Activated CD4-positive, alpha-beta T cell treated with anti-CD3 and anti-CD28 coated beads, Interleukin-2, amount 10 ng/mL, durations not matched to agents 7 days and 5 days (primary cell): ENCODE measurements at places on chromosomes 3 and 15. TPM values are rescaled to one million over a fixed set of nuclear protein-coding genes. Genes with fewer than 3 reads are reported as not detected.

DNA sequence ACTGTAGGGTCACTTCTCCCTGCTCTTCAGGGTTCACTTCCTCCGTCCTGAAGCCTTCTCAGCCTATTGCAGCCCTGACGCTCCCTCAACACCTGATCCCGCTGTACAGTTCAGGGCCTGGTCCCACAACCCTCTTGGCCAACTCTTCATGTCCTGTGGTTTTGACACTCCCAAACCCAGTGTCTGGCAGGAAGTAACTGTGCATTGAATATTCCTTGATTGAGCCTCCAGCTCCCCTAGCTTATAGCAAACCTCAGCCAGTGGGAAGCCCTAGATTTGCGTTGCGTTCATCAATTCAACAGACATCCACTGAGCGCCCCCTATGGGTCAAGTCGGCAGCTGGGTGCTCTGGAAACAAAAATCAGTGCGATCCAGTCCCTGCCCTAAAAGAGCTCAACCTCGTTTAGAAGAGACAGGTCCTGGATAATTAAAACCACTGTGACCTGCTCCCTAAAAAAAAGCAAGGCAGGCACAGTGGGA lies 13.5 kb downstream of the UBAP1L start:
- no peaks in the 10 kb centered on the region for H3K27me3 ChIP-seq
- H3K4me3 ChIP-seq, result no peak overlapping the region
- peaks cover 2% of the 10 kb centered on the region for H3K4me1 ChIP-seq
- peak overlapping the region; percentile 42 for H3K27ac ChIP-seq
- peak; percentile 63 for DNase-seq
- H3K36me3 ChIP-seq, result peaks cover 11% of the 10 kb centered on the region

DNA sequence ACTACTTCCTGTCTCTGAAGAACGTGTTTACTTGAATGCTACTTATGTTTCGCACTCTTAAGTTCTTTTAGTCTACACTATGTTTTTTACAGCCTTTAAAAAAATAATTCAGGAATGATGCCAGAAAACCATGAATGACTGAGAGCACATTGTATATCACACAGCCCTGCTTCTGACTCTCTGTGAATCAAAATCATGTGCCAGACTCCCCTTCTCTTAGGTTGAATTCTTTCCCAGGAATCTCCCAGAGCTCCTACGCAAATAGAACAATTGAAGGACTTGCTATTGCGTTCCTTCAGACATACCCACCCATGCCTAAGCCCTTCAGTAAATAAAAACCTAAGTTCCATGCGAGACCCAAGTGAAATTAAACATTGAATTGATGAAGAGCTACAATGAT lies 782.0 kb upstream of the ALCAM start:
- no peaks in the 10 kb centered on the region for H3K27me3 ChIP-seq
- H3K4me1 ChIP-seq, result no peaks in the 10 kb centered on the region
- no peak overlapping the region for H3K27ac ChIP-seq
- no peak for DNase-seq

The NUP210 gene
- 196 TPM for total RNA-seq

GRCh38 chr3:29185706-29186105 lies 95.2 kb upstream of the RBMS3 start:
- no peak overlapping the region for H3K27ac ChIP-seq
- H3K36me3 ChIP-seq, result no peaks in the 10 kb centered on the region
- peaks cover 7% of the 10 kb centered on the region for H3K4me1 ChIP-seq
- H3K27me3 ChIP-seq, result no peaks in the 10 kb centered on the region

DNA sequence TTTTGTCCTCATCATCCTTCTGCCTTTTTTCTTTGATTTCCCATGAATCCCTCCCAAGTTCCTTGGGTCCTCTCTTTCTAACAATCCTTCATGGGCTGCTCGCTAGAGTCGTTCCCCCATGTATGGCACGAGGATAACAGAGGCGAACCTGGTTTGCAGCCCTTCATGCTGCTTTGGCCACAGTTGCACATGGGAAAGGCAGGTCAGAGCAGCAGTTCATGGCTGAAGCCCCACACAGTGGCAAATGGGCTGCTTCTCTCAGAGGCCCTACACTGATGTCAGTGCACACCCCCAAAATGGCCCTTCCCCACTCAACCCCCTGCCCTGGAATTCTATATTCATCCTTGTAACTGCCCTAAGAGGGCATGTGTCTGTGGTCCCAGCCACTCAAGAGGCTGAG lies 335.4 kb upstream of the IGF1R start:
- peaks cover 2% of the 10 kb centered on the region for H3K27me3 ChIP-seq
- H3K27ac ChIP-seq, result no peak overlapping the region
- H3K4me1 ChIP-seq, result peaks cover 4% of the 10 kb centered on the region
- no peaks in the 10 kb centered on the region for H3K36me3 ChIP-seq

The SERINC4 gene
- 0.37 TPM for total RNA-seq

- no peak overlapping the region for H3K27ac ChIP-seq
- no peak for DNase-seq
- H3K27me3 ChIP-seq, result no peaks in the 10 kb centered on the region
- H3K4me3 ChIP-seq, result no peak overlapping the region
- H3K36me3 ChIP-seq, result no peaks in the 10 kb centered on the region
Observed at GRCh38 chr3:104855702-104856101, 511.0 kb upstream of the ALCAM start.

The UMPS gene
- 27.8 TPM for total RNA-seq

GRCh38 chr3:134883697-134884385 lies 88.8 kb downstream of the EPHB1 start:
- H3K36me3 ChIP-seq, result no peaks in the 10 kb centered on the region
- no peak overlapping the region for H3K4me3 ChIP-seq
- no peak overlapping the region for H3K27ac ChIP-seq
- no peaks in the 10 kb centered on the region for H3K27me3 ChIP-seq
- H3K4me1 ChIP-seq, result peaks cover 10% of the 10 kb centered on the region

- peak; percentile 36 for DNase-seq
- peak overlapping the region; percentile 96 for H3K27ac ChIP-seq
- peak overlapping the region; percentile 31 for H3K4me3 ChIP-seq
- H3K36me3 ChIP-seq, result peaks cover 3% of the 10 kb centered on the region
- no peaks in the 10 kb centered on the region for H3K27me3 ChIP-seq
- peaks cover 41% of the 10 kb centered on the region for H3K4me1 ChIP-seq
Observed at GRCh38 chr15:63970621-63971426, 75.5 kb downstream of the DAPK2 start.

GRCh38 chr3:61595288-61595687 lies 33.9 kb downstream of the PTPRG start:
- H3K36me3 ChIP-seq, result no peaks in the 10 kb centered on the region
- no peaks in the 10 kb centered on the region for H3K4me1 ChIP-seq
- no peaks in the 10 kb centered on the region for H3K27me3 ChIP-seq
- DNase-seq, result no peak

The TPM1 gene
- 4.0 TPM for total RNA-seq

- no peak overlapping the region for H3K27ac ChIP-seq
- H3K4me3 ChIP-seq, result no peak overlapping the region
- H3K36me3 ChIP-seq, result no peaks in the 10 kb centered on the region
- peaks cover 21% of the 10 kb centered on the region for H3K27me3 ChIP-seq
- peaks cover 17% of the 10 kb centered on the region for H3K4me1 ChIP-seq
- no peak for DNase-seq
Observed at GRCh38 chr3:170426240-170426797, 7.7 kb downstream of the CLDN11 start.

The TRAT1 gene
- 126 TPM for total RNA-seq

The P2RY13 gene
- not detected for total RNA-seq

GRCh38 chr3:151558661-151559060 lies 97.8 kb upstream of the IGSF10 start:
- no peak for DNase-seq
- H3K4me1 ChIP-seq, result no peaks in the 10 kb centered on the region
- H3K27ac ChIP-seq, result no peak overlapping the region

DNA sequence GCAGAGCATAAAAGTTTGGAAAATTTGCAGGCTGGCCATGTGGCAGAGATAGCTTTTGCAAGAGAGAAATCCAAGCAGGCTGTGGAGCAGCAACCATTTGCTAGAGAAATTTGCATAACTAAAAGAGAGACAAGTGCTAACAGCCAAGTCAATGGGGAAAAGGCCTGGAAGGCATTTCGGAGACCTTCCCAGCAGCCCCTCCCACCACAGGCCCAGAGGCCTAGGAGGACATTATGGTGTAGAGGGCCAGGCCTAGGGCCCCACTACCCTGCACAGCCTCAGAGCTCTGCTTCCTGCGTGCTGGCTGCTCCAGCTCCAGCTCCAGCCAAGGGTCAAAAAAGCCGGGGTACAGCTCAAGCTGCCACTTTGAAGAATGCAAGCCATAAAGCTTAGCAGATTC lies 82.7 kb downstream of the MYO5A start:
- peaks cover 7% of the 10 kb centered on the region for H3K4me1 ChIP-seq
- H3K4me3 ChIP-seq, result no peak overlapping the region
- no peak overlapping the region for H3K27ac ChIP-seq
- H3K36me3 ChIP-seq, result peaks cover 4% of the 10 kb centered on the region

The MESD gene
- 34.0 TPM for total RNA-seq

DNA sequence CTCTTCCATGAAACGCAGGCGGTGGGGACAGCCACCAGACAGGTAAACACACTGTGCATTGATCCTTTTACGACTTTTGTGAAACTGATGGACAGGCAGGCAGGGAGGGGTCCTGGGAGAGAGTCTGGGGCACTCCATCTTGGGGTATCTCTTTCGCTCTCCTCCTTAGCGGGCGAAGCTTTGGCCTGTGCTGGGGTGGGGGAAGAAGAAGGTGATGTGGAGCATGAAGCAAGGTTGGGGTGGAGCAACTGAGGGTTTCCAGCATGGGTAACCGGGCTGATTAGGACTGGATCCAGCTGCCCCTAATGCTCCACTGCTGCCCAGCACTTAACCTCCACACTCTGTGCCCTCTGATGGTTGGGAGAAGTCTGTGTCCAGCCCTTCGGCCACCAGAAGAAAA lies 25.6 kb downstream of the MUC20 start:
- no peak for DNase-seq
- peaks cover 6% of the 10 kb centered on the region for H3K27me3 ChIP-seq
- peaks cover 9% of the 10 kb centered on the region for H3K4me1 ChIP-seq
- no peak overlapping the region for H3K4me3 ChIP-seq
- H3K36me3 ChIP-seq, result no peaks in the 10 kb centered on the region
- no peak overlapping the region for H3K27ac ChIP-seq

DNA sequence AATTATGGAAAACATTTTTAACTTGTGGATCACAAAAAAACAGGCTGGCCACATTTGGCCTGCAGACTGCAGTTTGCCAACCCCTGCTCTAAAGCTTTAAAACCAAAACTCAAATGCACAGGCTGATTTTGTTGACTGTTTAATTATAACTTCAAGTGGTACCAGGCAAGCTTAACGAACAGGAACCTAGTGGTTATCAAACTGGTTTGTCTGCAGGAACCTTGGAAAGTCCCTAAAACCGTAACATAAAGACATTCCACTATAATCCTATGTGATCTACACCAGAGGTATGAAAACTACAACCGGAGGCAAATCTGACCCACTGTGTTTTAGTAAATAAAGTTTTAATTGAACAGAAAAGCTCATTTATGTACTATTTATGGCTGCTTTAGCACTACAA lies 52.4 kb downstream of the TBL1XR1 start:
- peak overlapping the region; percentile 27 for H3K4me3 ChIP-seq
- H3K36me3 ChIP-seq, result peaks cover 33% of the 10 kb centered on the region
- peaks cover 66% of the 10 kb centered on the region for H3K4me1 ChIP-seq
- H3K27ac ChIP-seq, result peak overlapping the region; percentile 80
- DNase-seq, result peak; percentile 21

The FSTL1 gene
- 0.35 TPM for total RNA-seq
